ENCODE measurements at places on chromosomes 5 and 9. TPM values are rescaled to one million over a fixed set of nuclear protein-coding genes. Genes with fewer than 3 reads are reported as not detected.

Gene GFPT2
- 14.9 TPM for total RNA-seq

Gene TYRP1
- total RNA-seq, result 10.2 TPM

DNA sequence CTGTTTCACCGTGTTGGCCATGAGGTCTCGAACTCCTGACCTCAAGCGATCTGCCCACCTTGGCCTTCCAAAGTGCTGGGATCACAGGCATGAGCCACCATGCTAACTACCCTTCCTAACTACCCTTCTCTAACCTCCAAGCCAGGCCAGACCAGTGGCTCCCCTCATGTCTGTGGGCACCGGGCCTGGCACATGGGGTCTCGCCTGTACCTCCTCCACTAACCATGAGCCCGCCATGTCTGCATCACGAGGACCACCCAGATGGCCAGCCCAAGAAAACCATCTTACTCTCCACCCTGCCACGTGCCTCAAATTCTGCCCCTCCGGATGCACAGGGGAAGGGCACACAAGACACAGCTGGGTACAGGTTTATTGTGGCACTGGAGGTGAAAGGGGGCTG lies 9.6 kb upstream of the DBN1 start:
- no peak for DNase-seq

Gene MEIKIN
- 1.9 TPM for total RNA-seq

Gene SLC36A3
- total RNA-seq, result not detected

- DNase-seq, result no peak
These were observed 273.4 kb downstream of the NR3C1 start for GRCh38 chr5:143129910-143130612.

Gene CDKN2B
- total RNA-seq, result 0.79 TPM

Gene TRIP13
- 7.3 TPM for total RNA-seq

- DNase-seq, result no peak
These were observed 9.7 kb downstream of the NIPAL4 start for GRCh38 chr5:157469687-157470086.

Gene CDKN2A
- 0.11 TPM for total RNA-seq

DNA sequence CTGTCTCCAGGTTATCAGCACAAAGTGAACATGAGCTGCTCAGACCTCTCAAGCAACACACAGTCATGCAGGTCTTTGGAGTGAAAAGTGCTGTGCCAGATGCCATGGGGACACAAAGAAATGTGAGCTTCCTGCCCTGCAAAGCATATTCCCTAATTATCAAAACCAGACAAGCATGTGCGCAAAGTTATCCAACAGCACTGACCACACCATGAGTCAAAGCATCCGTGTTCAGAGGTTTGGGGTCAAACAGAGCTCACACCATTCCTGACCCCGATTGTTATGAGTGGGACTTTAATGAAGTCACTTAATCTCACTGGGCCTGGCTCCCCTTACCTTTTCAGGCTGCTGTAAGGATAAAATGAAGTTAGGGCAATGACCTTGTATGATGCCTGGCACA lies 138.5 kb downstream of the SLIT3 start:
- DNase-seq, result no peak

Gene HBEGF
- 30.0 TPM for total RNA-seq

Gene RNF44
- 19.2 TPM for total RNA-seq

Gene PCDHAC2
- 6.3 TPM for total RNA-seq

Measured in spinal cord (tissue), 10 donors.